ENCODE measurements at places on chromosomes 1 and 21. TPM values are rescaled to one million over a fixed set of nuclear protein-coding genes. Genes with fewer than 3 reads are reported as not detected.

GRCh38 chr21:42641311-42642218, 11.9 kb upstream of the PDE9A start:
- no peak for DNase-seq

- DNase-seq: no peak
Observed at GRCh38 chr1:44497422-44498170, 92.5 kb downstream of the RNF220 start.

- no peak for DNase-seq
Observed at GRCh38 chr1:241308011-241308410, 49.0 kb downstream of the RGS7 start.

DNA sequence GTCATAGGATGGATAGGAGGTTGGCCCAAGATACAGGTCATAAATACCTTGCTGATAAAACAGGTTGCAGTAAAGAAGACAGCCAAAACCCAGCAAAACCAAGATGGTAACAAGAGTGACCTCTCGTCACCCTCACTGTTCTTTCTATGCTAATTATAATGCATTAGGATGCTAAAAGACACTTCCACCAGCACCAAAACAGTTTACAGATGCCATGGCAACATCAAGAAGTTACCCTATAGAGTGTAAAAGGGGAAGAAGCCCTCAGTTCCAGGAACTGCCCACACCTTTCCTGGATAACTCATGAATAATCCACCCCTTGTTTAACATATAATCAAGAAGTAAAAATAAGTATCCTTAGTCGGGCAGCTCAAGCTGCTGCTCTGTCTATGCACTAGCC, 671.9 kb downstream of the PTPRC start:
- DNase-seq: no peak

GRCh38 chr1:226838456-226838855, 32.0 kb upstream of the PSEN2 start:
- no peak for DNase-seq

GRCh38 chr1:226891346-226891745, 20.9 kb downstream of the PSEN2 start:
- no peak for DNase-seq

GRCh38 chr21:29145354-29145782, 14.9 kb downstream of the MAP3K7CL start:
- no peak for DNase-seq

DNA sequence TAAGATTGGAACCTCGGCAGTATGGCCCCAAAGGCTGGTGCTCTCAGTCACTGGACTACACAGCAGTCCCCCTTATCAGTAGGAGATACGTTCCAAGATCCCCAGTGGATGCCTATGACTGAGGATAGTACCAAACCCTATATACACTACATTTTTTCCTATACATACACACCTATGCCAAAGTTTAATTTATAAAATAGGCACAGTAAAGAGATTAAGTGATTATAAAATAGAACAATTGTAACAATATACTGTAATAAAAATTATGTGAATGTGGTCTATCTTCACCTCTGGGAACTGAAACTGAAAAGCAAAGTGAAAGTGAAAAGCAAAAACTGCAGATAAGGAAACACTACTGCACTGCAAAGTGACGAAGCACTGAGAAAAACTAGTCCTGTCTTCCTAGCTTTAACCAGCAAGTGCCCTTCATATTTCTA, 96.8 kb downstream of the INTS7 start:
- DNase-seq: no peak

DNA sequence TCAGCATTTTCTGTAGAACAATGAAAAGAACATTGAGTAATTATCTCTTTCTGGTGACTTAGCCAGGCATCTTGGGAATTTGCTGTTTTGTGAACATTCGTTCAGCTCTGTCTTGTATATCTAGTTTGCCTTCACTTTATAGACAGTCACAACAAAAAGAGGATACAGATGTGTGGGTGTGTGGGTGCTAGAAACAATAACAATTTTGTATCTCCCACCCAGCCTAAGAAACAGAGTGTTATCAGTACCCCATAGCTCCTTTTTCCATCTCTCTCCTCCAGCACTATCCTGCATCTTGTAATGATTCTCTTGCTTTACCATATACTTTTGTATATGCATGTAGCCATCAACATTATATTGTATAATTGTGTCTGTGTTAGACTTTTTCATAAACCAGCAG, 33.0 kb downstream of the AK4 start:
- no peak for DNase-seq

DNA sequence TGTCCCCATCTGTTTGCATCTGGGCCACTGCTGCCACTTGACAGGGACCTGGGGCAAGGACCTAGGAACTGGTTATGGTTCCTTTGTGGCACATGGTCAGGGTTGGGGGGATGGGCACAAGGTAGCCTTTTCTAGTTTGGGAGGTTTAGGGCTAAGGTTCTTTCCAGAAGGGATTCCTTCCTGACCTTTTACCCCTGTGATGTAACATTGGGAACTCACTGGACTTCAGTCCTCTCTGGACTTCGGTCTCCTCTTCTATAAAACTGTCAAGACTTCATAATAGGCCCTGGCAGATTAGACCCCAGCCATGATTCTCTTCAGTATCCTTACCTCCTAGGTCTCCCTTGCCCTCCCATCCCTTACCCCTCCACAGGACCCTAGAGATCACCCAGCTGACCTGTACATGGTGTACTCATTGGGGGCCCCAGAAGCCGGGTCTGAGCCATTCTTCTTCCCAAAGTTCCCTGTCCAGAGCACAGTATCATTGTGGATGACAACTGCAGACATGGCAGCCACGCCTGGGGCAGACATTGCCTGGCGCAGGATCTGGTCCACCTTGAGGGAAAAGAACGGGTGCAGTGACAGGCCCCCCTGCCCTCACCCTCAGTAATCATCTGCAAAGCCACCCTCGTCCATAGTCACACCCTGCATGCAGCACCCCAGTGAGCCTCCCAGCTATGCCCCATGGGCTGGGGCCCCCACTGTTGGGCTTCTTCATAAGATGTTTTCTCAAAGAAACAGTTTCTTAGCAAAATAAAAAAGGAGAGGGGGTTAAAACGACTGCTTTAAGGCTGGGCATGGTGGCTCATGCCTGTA, 12.9 kb downstream of the LACTBL1 start:
- no peak for DNase-seq

DNA sequence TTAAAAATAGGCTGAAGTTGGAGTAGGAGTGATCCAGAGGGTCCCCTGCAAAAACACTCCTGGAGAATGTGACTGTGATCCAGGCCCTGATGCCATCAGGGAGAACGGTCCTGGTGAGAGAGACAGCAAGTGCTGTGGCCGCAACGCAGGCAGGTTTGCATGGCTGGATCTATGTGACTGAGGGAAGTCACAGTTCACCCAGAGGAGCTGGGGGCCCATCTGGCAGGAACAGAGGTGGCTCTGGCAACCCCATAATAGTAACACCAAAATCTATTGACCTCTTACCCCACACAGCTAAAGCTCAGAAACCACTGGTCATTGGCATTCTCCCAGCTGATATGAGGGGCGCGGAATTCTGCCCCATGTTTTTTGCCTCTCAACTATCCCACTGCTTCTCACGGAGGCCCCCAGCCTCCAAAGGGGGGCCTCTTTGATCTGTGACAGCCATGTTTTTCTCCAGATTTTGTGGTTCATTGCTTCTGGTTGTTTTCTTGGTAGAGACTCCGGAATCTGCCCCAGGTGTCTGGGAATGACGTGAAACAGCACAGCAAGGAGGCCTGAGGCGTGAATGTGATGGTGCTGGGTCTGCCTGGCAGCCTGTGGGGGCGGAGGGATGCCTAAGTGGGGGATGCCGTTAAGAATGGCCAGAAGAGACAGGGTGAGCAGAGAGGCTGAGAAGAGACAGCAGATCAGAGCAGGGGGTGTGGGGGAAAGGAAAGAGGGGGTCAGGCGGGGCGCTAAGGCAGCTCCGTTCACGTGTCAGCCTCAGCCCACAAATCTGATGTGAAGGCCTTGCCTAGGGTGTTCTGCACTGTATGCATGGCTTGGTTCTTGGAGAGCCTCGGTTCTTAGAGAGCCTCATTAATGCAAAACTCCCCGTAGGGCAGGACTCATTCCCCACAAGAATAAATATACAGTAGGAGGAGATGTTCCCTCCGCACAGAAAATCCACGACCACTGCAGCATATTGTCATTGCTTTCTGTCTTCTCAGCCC, 23.5 kb downstream of the CASP9 start:
- no peak for DNase-seq

DNA sequence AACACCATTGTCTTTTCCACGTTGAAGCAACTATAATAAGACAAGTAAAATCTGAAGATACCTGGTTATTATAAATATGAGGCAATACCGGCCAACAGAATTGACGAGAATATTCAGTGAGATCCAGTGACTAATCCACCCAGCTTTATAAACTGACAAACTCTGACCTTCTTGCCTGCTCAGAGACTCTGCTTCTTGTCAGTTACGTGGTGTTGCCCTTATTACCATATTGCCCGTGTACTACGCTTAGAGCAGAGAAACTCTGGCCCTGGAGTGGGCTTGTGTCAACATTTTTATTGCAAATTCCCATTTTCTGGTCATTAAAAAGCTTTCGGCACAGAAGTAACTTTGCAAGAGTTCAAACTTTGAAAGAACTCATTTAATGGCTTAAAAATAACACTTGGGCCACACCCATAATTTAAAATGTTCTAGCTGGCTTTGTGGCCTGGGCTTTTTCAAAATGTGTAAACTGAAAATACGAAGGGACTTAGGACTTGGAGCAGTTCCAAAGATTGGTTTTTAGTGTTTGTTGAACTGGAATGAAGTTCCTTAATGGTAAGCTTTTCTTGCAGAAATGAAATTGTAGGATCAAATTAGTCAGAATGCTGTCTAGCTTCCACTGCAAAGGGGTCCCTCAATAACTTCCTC, 266.2 kb downstream of the LMO4 start:
- DNase-seq: no peak

- no peak for DNase-seq
Observed at GRCh38 chr1:218262259-218262658, 22.8 kb upstream of the RRP15 start.

GRCh38 chr1:33133478-33134105, 48.3 kb downstream of the TRIM62 start:
- DNase-seq: no peak

The DNASE2B gene
- total RNA-seq: not detected

The MROH7 gene
- total RNA-seq: 3.8 TPM

The CFHR1 gene
- total RNA-seq: not detected

The LBR gene
- 19.0 TPM for total RNA-seq

The PRAMEF13 gene
- not detected for total RNA-seq

The ATP1A4 gene
- total RNA-seq: not detected

The GJA8 gene
- total RNA-seq: not detected

The UTS2 gene
- not detected for total RNA-seq
